ENCODE measurements at places on chromosomes 4 and X.

DNA sequence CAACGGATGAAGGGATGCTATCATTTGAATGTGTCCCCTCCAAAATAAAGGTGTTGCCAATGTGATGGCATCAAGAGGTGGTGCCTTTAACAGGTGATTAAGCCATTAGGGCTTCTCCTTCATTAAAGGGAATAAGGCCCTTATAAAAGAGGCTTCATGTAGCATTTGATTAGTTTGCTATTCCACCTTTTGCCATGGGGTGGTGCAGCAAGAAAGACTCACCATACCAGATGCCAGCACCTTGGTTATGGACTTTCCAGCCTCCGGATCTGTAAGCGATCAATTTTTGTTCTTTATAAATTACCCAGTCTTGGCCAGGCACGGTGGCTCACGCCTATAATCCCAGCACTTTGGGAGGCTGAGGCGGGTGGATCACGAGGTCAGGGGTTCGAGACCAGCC lies 7.9 kb upstream of the SLC25A43 start:
- DNase-seq = no peak

DNA sequence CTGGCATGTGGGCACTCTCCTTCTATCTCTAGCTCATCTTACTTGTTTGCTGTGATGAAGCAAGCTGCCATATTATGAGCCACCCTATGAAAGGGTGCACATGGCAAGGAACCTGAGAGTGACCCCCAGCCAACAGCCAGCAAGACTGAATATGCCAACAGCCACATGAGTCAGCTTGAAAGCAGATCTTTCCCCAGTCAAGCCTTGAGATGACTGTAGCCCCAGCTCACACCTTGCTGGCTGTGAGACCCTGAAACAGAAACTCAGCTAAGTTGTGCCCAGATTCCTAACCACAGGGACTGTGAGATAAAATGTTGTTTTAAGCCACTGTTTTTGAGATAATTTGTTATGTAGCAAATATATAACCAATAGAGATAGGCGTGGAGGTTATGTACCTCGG lies 36.2 kb downstream of the KDM5C start:
- DNase-seq = no peak

DNA sequence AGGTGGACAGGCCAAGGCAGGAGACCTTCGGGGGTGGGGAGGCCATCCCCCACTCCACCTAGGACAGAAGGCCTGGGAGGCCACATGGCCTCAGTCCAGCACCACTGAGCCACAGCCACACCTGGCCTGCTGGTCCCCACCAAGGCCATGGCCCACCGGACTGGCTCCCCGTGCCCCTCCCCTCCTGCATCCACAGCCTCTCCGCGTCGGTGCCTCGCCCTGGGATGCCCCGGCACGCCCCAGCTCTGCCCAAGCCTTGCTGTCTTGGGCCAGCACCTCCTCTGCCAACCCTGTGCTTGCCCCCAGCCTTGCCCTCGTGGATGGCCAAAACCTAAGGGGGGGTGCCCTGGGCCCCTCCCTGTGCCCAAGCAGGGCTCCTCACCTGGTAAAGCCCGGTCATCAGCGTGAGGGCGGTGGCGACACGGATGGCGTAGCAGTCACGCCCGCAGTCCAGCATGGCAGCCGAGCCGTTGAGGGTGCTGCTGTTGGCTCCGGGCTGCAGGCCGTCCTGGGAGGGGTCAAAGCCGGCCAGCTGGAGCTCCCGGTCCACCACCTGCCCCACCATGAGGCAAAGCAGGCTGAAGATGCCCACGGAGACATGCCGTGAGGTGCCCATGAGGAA lies 2.3 kb downstream of the SLC26A1 start:
- DNase-seq = no peak

- no peak for DNase-seq
These were observed 53.1 kb downstream of the RAB28 start for GRCh38 chr4:13430834-13431568.

DNA sequence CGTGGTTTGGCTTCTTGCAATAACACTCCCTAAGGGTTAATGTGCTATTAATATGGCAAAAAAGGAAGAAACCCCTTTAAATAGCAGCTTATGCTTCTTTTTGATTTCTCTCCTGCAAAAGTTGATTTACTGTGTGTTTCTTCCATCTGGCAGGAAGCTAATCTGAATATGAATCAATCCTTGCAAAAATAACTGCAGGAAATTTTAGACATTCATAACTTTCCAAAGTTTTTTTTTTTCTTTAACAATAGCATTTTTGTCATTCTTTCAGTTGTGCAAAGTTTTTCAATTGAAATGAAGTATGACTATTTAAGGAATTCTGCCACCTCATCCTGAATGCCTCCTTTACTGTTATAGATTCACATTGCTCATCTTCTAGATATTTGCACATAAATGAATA lies 115.6 kb downstream of the SPANXA1 start:
- DNase-seq = no peak

DNA sequence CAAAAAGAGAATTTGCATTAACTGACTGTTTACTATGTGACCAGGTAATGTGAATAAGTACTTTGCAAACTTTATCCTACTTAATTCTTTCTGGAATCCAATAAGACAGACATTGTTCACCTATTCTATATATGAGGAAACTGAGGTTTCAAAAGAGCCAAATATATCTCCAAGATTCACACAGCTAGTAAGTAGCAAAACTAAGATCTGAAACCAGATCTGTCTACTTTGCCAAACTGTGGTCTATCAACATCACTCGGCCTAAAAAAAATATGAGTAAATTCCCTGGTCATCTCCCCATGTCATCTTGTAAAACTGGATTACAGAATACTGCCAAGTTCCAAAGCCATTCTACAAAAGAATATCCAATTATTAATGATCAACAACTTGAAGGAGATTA lies 52.8 kb downstream of the ANAPC10 start:
- no peak for DNase-seq

- no peak for DNase-seq
These were observed 463.9 kb upstream of the PCDH7 start for GRCh38 chr4:30256116-30256832.

- DNase-seq = no peak
These were observed 125.0 kb upstream of the GRPR start for GRCh38 chrX:15998350-15998749.

DNA sequence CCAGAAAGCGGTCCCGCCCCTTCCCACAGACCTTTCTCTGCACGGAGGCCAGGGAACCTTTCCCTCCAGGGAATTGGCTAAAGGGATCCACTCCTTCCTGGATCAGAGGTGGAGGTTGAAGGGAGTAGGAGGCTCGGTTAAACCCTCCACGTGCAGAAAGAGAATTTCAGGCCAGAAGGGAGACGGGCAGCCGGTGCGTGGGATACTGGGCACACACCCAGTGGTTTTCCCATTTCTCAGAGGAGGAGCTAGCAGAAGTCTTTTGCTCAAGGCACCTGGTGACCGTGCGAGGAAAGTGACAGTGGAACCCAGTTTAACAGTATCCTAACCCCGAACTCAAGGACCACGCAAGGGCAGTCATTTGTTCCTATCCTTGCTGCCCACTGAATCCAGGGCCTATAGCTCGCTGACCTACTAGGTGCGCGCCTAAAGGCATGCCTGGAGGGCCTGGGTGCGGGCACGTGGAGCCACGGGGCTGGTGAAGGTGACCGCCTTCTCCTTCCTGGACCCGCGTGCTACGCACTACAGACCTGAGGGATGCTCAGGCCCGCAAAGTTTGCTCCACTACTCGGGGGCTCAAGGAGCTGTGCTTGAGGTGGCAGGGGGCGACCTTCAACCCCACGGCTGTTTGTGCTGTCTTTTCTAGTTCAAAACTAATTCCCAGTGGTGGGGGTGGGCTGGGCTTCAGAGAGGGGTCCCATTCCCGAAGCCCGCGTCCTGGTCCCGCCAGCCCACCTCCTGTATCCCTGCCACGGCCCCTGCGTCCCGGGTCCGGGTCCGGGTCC lies 587 bp upstream of the AFF2 start:
- DNase-seq = no peak

- DNase-seq = no peak
These were observed 119.5 kb upstream of the AFF2 start for GRCh38 chrX:148380650-148381561.

GRCh38 chrX:41889317-41890025 lies 33.9 kb downstream of the CASK start:
- no peak for DNase-seq

DNA sequence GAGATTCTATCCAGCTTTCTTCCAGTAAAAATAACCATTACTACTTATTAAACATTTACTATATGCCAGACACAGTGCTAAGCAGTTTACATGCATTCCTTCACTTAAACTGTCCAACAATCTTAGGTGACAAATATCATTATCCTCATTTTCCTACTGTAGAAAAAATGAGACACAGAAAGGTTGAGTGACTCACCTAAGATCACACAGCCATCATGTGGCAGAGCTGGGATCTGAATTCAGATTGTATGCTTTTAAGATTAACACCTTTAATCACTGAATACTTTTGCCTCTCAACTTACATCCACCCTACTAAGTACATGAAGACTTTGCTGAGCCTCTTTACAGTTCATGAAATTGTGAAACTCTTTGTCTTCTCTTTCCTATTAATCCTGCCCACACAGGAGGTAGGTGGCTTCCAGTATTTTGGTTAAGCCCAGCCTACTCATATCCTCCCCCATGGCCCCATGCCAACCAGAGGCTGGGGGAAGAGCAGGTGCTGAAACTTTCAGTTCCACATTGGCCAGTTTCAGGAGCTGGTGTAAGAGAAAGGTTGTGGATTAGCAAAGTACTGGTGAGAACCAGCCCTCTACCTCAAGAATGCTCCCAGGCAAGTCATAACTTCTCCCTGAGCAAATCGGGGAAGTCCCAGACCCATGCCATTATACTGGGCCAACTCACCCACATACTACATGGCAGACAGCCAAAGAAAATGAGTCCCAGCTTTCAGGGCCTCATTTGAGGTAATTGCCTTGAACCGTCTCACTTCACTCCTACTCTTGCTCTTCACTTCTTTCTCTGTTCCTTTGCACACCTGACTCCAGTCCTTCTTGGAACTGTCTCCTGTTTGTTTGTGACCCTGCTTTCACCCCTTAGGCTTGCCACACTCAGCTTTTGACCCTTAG lies 211.1 kb downstream of the GUCY2F start:
- DNase-seq = no peak

DNA sequence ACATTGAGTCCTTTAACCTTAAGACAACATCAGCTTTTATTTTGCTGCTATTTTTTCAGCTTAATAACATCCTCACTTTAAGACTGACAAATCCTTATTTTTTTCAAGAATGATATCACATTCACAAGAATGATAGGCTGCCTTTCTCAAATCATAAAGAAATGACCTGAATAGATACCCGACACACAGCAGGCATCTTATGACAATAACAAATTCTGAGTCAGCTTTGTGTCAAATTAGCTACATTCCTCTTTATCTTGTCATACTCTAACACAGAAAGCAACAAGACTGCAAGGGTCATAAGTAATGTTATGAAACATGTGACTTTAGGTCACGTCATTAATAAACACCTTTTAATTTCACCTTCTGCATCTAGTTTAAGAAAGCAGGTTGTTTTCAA lies 2387.6 kb downstream of the PCDH7 start:
- DNase-seq = no peak

DNA sequence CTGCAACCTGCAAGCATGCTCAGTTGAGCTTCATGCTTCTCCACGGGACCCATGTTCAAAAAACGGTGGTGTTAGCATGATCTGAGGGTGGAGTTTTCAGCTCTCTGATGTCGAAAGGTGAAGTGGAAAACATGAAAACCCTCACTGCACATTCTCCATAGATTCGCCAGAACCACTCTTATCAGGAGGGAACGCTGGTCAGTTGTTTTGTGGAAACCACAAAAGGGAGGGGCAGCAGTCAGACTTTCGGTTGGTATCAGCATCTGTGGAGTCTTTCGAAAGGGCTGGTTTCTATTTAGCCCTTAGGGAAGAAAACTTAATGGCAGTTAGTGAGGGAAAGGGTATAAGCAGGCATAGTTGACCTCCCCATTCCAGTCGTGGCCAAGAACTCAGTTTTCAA lies 12.6 kb downstream of the PPA2 start:
- DNase-seq = no peak

- DNase-seq = no peak
These were observed 163.0 kb downstream of the FRMPD4 start for GRCh38 chrX:12301288-12301687.

- DNase-seq = no peak
These were observed 88.5 kb downstream of the PHKA2 start for GRCh38 chrX:18895189-18895951.

GRCh38 chr4:39235696-39236095 lies 53.4 kb downstream of the WDR19 start:
- DNase-seq = no peak

DNA sequence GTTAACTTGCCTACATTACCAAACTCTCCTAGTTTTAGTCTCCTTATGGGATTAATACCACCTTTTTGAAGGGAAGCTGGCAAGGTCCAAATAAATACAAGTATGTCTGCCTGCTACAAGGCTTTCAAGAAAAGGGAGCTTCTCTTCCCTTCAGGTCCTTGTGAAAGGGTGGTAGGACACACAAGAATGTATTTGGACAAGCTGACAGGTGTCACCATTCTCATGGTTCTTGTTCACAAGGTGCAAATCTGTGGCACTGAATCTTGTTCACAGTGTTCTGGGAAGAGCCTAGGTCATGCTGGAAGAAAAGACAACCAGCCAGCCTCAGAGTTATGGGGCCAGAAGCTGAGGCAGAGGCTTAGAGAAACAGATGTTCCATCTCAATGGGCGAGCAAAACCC lies 41.9 kb downstream of the GPC3 start:
- no peak for DNase-seq

GRCh38 chr4:78940752-78941151 lies 1.5 kb upstream of the PAQR3 start:
- DNase-seq = no peak

GRCh38 chr4:133588306-133588705 lies 439.2 kb downstream of the PCDH10 start:
- DNase-seq = no peak

GRCh38 chrX:130688360-130688759 lies 214.6 kb downstream of the ENOX2 start:
- DNase-seq = no peak

DNA sequence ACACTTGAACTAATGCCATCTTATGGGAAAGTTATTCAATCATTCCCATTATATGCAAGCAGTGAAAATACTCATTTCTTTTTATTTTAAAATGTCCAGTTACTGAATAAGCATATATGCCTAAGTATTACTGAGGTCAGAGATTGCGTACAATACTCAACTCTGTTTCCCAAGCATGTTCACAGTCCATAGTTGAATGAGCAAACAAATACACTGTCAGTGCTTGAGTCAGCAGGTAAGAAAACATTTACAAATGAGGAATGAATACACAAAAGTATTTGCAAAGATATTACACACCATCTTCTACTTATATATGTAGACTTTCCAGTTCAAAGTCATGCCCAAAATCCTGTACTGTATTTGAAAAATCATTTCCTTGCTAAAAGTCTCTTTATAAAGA lies 74.1 kb downstream of the TSPAN5 start:
- DNase-seq = no peak
